Fibroblast of lung (primary cell): ENCODE measurements at places on chromosomes 2 and 18. TPM values are rescaled to one million over a fixed set of nuclear protein-coding genes. Genes with fewer than 3 reads are reported as not detected.

The COL3A1 gene
- total RNA-seq, result 925 and 2,431 TPM in 2 replicates

The SIX3 gene
- not detected in 2 replicates for total RNA-seq

The ORC2 gene
- 13.6 and 13.9 TPM in 2 replicates for total RNA-seq

The CHRNG gene
- total RNA-seq, result not detected in 2 replicates

The ADRA2B gene
- total RNA-seq, result not detected in 2 replicates

The STON1 gene
- 12.1 and 16.7 TPM in 2 replicates for total RNA-seq

The PIGN gene
- total RNA-seq, result 31.7 and 35.2 TPM in 2 replicates

The CNOT9 gene
- 31.1 and 31.4 TPM in 2 replicates for total RNA-seq
